NCI-H1417 (cell line): ENCODE measurements at places on chromosomes 3 and 15.

GRCh38 chr3:38823186-38823585 is 7.2 kb upstream of the SCN10A start:
- DNase-seq, result no peak

DNA sequence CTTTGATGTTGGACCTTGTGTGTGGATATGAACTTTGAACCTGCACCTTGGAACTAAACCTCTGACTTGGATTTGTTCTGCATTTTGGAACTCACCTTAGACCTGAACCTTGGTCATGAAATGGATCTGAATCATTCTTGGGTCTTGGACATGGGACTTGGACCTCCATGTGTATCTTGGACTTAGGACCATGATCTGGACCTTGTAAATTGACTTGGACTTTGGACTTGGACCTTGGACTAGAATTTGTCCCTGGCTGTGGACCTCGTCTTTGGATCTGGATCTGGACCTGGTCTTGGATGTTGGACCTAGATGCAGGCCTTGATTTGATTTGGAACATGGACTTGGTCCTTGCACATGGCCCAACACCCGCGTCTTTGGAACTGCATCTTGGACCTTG is 45.4 kb downstream of the ZNF589 start:
- DNase-seq, result no peak

DNA sequence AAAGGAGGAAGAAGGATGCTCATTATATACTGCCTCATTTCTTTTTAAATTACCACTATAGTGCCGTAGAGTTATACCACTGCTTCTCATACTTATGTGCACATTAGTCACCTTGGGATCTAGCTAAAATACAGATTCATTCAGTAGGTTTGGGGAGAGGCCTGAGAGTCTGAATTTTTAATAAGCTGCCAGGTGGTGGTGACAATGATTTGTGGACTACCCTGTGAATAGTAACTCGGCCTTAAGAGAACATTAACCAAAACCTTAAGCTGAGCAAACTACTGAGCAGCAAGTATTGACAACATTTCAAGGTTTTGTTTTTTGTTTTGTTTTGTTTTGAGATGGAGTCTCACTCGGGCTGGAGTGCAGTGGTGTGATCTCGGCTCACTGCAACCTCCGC is 19.8 kb downstream of the UBA5 start:
- DNase-seq, result no peak

DNA sequence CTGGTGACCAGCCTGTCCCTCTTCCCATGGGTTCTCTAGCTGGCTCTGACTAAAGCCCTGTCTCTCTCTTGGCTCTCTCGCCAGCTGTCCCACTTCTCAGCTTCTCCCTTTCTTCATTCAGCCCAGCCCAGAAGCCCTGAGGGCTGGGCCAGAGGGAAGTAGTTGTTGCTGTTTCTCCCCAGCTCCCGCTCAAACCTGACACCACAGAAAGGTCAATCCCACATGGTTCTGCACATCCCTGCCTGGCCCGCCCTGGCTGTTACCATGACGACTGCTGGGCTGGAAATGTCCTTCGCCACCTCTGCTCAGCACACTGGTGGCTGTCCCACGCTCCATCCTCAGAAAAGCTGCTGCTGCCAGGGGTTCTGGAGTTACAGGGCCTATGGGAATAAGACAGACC is 25.9 kb downstream of the CCDC32 start:
- no peak for DNase-seq

GRCh38 chr3:148455098-148455497 is 242.6 kb upstream of the AGTR1 start:
- no peak for DNase-seq

GRCh38 chr15:76056931-76057330 is 2.9 kb upstream of the TMEM266 start:
- DNase-seq, result peak; percentile 72

DNA sequence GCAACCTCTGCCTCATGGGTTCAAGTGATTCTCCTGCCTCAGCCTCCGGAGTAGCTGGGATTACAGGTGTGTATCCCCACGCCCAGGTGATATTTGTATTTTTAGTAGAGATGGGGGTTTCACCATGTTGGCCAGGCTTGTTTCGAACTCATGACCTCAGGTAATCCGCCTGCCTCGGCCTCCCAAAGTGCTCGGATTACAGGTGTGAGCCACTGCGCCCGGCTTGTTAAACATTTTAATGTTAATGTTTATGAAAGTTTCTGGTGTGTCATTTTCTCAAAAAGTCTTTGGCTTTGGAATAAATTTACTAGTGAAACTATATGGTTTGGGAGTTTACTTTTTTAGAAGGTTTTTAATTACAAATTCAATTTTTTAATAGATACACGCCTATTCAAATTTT is 698.8 kb downstream of the MECOM start:
- no peak for DNase-seq

GRCh38 chr3:167466966-167467365 is 6.9 kb downstream of the SERPINI2 start:
- peak; percentile 39 for DNase-seq

DNA sequence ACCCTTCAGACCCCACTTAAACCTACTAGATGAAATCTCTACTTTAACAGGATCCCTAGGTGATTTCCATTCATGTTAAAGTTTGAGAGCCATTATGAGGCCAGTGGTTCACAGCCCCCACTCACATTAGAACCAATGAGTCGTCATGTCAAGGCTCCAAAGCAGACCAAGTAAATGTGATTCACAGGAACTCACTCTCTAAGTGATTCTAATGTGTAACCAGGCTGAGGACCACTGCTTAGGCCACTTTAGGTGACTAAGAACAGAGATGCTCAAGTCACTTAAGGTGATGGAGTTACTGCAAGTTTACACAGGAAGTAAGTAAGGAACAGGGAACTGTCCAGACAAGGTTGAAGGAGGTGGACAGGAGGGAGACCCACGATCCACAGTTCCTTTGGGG is 7.7 kb downstream of the GALNT15 start:
- DNase-seq, result no peak

- DNase-seq, result no peak
These were observed 51.7 kb downstream of the PCSK6 start for GRCh38 chr15:101437618-101438481.

- no peak for DNase-seq
These were observed 60.7 kb downstream of the TIMP4 start for GRCh38 chr3:12097971-12098370.

DNA sequence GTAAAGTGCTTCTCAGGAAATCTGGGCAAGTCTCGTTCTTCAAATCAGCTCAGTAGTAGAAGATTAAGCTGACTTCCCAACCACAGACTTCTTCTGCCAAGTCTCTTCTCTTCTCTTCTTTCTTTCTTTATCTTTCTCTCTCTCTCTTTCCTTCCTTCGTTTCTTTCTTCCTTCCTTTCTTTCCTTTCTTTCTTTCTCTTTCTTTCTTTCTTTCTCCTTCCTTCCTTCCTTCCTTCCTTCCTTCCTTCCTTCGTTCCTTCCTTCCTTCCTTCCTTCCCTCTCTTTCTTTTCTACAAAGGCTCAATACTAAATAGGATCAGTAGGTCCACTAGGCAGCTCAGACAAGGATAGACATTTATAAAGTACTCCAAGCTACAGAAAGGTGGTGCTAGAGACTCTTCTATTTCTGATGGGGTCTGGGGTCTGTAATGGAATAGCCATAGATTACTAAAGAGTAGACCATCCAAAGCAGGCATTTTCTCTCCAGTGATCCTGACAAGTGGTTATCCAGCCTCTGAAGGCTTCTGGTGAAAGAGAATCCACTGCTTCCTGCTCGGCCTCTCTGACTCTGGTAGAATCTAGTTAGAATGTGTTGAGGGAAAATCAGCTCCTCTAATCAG is 100.8 kb downstream of the TPRG1 start:
- DNase-seq, result peak; percentile 64

DNA sequence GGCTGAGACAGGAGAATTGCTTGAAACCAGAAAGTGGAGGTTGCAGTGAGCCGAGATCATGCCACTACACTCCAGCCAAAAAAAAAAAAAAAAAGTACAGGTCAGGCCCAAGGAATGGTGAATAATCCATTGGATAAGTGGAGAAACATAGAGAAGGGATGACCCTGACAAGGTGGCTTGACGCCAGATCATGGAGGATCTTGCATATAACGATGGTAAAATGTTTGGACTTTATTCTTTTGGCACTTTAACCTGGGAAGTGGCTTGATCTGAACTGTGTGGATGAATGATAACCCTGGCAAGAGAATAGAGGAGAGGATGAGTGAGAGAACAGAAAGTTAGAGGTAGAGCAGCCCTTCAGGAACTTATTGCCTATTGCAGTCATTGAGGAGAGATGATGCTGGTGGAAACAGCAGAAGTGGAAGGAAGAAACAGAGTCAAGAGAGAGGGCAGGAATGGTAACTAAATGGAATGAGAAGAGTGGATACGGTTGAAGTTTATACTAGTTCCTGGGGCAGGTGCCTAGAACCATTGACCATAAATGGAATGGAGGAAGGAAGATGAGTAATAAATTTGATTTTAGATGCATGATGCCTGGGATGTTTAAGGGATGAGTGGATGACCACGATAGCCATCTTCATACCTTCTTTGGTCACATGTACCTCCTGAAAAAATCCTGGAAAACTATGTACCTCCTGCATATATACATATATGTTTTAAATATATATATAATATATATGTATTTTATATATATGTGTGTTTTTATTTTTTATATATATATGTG is 57.8 kb downstream of the BLM start:
- DNase-seq, result no peak

DNA sequence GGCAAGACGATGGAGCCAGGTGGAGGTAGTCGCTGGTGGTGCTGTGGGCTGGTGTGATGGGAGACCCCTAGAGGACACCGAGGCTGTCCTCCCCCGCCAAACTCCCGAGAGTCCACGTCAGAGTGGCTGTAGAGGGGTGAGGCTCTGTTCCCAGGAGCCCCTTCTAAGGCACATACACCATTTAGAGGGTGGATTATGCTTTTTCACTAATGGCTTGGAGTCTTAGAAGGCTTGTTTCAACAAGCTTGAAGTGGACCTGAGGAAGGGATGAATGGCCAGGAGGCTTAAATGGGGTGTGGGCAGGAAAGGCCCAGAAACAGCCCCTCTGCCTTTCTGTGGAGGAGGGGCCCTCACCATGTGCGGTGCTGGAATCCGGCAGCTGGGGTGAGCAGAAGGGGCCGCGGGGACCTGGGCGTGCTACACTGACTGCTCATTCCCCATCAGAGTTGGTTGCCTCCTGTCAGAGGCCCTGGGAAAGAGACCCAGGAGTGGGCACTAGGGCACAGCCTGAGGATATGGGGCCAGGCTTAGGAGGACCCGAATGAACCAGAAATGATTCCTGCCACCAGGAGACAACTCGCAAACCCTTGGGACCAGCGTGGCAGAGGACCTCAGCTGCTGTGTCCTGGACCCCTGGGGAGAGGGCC is 66.2 kb downstream of the FEM1B start:
- no peak for DNase-seq

GRCh38 chr3:86887876-86888275 is 103.1 kb downstream of the VGLL3 start:
- no peak for DNase-seq

- DNase-seq, result no peak
These were observed 771.1 kb upstream of the GRM7 start for GRCh38 chr3:6089780-6090179.

DNA sequence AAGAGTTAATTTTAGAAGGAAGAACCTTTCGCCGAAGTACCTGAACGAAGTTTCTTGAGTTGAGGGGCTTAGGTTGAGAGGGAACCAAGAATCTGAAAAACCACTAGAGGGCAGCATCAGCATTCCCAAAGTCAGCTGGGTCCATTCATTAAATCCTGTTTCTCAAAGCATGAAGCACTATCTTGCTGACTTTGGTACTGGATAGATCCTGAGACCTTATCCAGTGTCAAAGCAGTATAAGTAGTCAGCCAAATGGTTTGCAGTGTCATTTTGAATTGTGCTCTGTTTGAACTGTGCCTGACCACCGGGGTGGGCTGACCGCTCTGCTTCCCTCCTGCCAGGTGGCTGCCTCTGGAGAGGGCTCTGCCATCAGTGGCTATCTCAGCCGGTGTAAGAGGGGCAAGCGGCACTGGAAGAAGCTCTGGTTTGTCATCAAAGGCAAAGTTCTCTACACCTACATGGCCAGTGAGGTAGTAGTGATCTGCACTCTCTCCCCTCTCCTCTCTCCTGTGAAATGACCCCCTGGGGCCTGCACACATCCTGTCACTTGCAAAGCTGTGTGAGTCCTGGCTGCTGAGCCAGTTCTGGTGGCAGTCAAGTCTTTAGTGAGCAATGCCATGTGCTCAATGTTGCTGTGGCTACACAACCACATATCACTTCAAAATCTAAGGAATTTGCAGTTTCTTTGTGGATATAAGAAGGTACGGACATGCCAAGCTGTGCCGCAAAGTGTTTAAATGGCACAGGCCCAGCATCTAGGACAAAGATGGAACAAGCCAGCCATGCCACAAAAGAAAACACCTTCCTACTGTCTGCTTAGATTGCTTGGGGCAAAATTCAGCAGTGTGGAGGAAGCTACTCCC is 21.4 kb upstream of the NR2C2 start:
- peak; percentile 71 for DNase-seq

DNA sequence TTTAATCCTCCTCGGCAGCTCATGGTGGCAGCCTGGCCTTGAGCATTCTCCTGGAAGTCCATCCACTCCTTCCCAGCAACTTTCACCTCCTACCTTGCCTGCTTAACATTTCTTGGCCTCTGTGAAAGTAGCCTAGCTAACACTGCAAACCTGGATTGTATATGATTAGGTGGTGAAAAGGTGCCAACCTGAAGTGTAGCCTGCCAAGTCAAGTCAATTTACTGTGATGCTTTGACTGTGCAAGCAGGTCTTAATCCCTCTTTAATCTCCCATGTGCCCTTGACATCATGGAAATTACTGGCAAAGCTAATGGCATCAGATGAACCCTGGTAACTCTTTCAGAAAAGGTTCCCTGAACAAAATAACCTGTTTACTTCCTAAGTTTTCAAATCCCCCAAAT is 169.7 kb upstream of the NR2F2 start:
- no peak for DNase-seq

- no peak for DNase-seq
These were observed 61.7 kb downstream of the STRIT1 start for GRCh38 chr3:155231792-155232191.

DNA sequence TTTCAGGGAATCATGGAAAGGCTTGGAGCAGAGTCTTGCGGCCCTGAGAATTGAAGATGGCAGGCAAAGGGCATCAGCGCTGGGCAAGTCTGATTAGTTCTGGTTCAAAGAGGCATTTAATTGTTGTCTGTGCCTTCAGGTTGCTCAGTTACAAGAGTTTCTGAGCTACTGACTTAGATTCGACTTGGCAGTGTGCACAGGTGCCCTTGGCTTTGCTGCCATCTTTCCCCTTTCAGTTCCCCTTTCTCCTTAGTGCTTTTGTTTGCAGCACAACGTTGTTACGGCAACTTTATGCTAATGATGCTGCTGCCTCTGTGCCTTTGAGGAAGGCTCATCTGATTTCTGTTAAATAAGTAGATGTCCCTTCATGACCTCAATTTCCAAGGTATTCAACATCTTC is 12.5 kb downstream of the P2RY14 start:
- peak; percentile 48 for DNase-seq

DNA sequence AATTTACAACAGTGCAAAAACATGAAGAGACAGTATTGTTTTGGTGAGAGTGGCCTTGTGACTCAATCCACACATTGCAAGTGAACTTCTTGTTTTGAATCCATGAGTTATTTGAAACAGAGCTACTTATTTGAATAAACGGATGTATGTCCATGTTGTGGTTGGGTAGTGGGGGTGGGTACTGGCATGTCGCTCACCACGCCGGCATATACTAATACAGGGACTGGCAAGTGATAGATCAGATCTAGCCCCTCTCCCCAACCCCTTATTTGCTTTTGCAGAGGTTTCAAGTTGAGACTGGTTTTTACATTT is 83.8 kb downstream of the EDEM1 start:
- DNase-seq, result no peak
